H7 (cell line): ENCODE measurements at places on chromosomes 11 and 22. TPM values are rescaled to one million over a fixed set of nuclear protein-coding genes. Genes with fewer than 3 reads are reported as not detected.
A peak's percentile ranks its signal among the peaks of the same experiment; 100 is the strongest.

- DNase-seq = no peak
These were observed 65.6 kb upstream of the CLMP start for GRCh38 chr11:123260511-123261211.

- no peak for DNase-seq
These were observed 51.7 kb downstream of the FLI1 start for GRCh38 chr11:128745311-128746136.

- DNase-seq = no peak
These were observed 25.2 kb downstream of the ALG12 start for GRCh38 chr22:49893025-49893424.

GRCh38 chr11:130197386-130198035 lies 37.9 kb downstream of the ST14 start:
- DNase-seq = no peak

DNA sequence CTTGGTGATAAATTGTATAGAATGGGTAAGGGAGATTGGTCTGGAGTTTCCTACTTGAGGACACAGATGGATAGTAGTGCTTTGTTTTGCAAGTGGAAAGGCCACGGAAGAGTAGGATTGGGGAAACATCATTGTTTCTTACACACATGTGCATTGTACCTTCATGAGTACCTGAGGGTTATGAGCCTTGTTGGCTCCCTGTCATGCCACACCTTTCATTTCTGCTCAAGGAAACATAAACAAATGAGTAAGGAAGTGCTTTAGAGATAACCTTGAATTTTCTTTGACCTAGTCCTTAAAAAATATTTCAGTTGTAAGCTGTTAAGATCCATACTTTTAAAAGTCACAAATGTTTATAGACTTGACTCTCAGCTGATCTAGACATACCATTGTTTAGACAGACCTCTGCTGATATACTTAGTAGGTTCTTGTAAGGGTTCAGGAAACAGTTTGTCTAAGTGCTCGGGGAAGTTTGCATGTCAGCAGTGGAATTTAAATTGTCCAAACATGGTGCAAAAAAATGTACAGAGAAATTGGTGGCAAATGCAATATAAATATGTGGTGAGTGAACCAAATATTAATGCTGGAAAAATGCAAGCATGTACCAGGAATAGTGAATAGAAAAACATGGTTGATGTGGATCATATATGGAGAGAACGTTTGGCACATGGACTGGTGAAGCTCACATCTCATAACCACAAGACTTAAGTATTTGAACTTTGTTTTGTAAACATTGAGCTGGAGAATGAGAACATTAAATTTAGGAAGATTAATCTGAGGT lies 40.9 kb downstream of the GAS2 start:
- DNase-seq = no peak

GRCh38 chr11:105718641-105719040 lies 108.8 kb downstream of the GRIA4 start:
- no peak for DNase-seq

DNA sequence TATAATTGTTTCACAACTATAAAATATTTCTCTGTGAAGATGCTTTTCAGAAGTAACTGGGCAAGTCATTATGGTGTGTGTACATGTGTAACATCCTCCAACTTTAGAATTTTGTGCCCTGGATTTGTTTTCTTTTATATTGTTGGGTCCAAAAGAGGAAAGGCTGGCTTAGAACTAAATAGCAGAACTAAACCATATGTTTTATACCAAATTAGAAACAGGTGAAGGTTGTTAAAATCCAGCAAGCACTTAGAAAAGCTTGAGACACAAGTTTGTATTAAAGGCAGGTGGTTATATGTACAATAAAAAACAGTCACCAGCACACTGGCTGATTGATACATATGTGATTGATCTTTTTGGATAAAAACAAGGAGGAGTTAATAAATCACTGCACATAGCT lies 158.5 kb downstream of the WNT11 start:
- DNase-seq = no peak

DNA sequence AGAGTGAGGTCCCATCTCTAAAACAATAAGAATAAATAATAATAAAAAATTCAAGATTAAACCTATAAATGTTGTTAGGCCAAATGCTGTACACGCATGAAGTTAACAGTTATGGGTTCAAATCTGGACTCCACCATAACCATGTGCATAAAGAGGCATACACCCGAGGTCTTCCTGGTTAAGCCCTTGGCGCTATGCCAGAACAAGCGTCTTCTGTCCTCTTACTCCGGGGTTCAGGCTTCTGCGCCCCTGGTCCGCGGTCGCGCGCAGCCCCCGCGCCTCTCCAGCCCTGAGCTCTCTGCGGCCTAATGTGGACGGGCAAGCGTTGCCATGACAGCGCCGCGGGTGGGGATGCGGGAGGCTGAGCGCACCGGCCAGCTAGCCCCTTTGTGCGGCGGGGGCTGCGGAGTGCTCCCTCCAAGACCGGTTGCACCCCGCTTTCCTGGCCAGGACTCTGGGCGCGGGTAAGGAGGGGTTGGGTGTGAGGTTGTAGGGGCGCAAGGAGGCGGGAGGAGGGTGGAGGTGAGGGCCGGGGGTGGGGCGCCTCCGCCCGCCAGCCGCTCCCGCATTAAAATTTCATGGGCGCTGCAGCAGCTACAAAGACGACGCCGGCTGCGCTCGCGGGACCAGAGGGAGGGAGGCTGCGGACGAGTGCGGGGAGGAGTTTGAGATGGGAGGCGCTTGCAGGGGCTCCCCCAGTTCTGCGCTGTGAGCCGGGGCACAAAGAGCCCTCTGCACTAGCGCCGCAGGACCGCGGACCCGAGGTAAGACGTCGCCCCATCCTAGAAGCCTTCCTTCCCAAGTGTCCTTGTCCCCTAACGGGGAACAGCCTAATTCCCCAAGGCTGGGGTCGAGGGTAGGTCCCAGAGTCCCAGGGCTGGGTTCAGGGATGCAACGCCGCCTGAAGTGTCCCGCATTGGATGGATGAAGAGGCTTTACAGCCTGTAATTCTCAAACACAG lies at the start of gene MIAT:
TSS of gene MIAT (plus strand) at position 698 of the 961 bp plus-strand sequence.
- DNase-seq = peak; percentile 92

DNA sequence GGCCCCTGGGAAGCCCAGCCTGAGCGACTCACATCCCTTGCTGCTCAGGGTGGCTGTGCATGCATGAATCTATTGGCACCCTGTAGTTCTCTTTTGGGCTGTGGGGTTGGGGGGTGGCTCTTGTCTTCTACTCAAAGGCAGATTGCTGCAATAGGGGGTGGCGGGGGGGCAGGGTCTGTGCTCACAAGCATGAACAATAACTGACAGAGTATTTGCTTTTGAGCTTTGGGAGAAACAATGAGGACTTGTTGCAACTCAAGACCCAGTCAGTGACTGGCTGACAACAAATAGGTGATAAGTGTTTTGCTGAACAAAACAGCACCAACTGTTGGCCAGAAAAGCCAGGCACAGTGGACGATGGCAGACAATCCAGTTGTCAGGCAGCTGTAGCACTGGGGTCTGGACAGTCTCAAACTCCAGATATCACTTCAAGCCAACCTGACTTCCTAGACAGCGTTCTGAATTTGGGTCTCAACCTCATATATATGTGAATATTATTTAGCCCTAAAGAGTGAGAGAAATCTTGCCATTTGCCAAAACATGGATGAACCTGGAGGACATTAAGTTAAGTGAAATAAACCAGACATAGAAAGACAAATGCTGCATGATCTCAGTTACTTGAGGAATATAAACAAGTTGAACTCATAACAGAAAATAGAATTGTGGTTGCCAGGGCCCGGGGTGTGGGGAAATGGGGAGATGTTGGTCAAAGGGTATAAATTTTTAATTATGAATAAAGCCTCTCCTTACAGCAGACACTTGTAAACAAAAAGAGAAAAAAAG lies 61.7 kb downstream of the ME3 start:
- peak; percentile 19 for DNase-seq

- DNase-seq = no peak
These were observed 38.6 kb downstream of the SHISA8 start for GRCh38 chr22:41876275-41876674.

DNA sequence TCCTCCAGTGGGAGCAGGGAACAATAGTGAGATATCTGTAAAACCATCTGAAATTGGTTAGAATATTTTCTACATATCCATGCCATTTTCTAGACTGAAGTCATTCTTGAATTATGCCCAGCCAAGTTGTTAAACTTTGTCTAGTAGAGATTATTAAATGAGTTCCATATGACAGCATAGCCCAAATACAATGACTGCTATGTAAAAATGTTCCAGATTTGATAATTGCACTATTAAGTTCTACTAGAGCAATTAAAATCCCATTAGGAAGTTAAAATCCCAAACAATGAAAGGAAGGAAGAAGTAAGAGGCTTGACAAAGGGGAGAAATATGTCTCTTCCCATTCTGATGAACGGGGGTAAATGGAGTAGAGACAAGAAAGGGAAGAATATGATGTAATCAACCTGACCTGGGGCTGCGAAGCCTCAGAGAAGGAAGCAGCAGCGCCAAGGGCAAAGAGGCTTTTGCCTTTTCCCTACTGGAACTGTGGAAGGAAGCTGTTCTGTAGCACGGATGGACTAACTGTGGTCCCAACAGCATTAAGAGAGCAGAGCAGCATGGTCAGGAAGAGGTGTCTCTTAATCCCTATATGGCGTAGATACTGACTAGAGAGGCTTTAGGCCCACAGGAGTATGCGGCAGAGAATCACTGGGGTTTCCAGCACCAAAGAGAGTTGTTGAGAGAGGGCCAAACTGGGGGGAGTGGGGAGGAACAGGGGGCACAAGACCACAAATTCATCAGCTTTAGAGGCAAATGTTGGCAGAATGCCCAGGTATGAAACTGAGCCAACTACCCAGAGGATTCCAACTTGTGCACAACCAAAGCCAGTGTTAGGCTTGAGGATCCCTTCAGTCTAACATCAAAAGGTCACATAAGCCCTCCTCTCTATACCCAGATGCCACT lies 26.7 kb downstream of the RRP8 start:
- DNase-seq = peak; percentile 26

DNA sequence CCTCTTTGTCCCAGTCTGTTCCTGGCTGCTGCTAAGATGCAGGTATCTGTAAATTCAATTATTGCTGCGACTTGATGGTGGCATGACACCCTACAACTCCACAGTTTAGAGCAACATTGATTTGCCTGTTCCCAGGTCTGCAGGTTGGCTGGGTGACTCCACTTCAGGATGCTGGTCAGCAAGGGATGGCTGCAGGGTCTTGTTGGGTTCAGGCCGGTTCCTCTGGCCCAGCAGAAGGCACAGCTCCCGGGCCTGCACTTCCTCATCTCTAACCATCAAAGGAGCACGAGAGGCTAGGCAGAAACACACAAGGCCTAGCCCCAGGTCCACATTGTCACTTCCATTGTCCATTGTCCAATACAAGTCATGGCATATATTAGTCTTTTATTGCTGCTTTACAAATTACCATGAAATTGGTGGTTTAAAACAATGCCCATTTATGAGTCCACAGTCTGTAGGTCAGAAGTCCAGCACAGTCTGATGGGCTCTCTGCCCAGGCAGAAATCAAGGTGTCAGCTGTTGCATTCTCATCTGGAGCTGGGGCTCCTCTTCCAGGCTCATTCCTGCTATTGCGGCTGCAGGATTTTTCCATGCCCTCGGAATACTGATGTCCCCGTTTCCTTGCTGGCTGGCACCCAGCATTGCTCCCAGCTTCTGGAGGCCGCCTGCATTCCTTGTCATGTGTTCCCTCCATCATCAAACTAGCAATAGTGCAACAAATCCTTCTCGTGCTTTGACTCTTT lies 96.6 kb upstream of the LMO1 start:
- no peak for DNase-seq

- DNase-seq = no peak
These were observed 121.1 kb upstream of the SPON1 start for GRCh38 chr11:13841393-13841792.

GRCh38 chr22:19880786-19881569 lies 26.3 kb upstream of the GNB1L start:
- peak; percentile 96 for DNase-seq

DNA sequence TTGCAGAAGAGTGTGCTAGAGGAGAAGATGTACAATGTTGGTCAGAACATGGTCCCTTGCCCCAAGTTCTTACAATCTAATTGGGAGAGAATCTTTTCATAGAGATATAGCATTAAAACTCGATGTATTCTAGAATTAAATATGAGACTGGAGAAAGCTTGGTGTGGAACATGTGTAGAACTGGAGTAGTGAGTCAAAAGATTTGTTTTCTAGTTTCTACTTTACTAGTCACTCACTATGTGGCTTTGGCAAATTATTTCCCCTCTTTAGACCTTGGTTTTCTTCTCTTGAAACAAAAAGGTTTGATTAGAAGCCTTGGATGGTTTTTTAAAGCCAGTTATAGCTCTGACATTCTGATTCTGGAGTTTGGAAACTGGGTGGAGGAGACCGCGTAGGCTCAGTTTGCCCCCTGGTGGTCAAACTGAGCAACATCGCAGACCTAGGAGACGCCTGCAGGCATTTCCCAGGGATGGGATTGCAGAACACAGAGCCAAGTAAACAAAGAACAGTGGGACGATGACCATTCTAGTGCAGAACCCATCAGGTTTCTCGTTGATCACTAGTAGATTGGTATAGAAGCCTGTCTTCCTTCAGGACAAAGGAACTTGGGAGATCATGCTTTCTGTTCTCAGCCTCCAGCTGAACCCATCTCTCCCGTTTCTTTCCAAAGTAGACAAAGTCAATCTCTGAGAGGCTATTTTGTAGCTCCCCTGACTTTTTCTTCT lies 8.5 kb upstream of the CHRDL2 start:
- DNase-seq = peak; percentile 87

DNA sequence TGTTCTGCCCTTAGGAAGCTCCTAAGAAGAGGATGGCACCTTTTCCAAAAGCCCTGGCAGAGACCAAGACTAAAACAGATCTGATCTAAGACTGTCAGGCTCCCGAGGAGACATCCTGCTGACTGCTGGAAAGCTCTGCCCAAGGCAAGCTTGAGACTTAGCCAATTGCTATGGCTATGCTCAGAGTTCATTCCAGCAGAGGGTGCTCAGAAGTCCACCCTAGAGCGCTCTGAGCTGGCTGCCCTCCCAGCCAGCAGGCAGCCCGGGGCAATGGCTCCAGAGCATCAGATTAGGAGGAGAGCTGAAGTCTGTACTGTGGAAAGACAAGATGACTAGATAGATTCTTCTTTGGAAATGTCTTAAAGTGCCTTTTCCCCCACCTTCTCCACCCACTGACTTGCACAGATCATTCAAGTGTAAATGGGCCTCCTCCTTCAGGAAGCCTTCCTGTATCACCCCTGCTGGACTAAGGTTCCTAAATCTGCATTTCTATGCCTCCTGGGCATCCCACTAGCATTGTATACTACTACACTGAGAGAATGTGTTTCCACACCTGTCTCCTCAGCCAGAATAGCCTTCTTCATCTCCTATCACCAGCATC lies 23.4 kb downstream of the LRRC55 start:
- DNase-seq = peak; percentile 68

Gene TTC36
- total RNA-seq = not detected in 2 replicates

Gene ACTN3
- 36.9 and 68.8 TPM in 2 replicates for total RNA-seq

Gene NOX4
- 0.69 and 1.3 TPM in 2 replicates for total RNA-seq
